Naive thymus-derived CD4-positive, alpha-beta T cell (primary cell): ENCODE measurements at places on chromosomes 6 and 20.

DNA sequence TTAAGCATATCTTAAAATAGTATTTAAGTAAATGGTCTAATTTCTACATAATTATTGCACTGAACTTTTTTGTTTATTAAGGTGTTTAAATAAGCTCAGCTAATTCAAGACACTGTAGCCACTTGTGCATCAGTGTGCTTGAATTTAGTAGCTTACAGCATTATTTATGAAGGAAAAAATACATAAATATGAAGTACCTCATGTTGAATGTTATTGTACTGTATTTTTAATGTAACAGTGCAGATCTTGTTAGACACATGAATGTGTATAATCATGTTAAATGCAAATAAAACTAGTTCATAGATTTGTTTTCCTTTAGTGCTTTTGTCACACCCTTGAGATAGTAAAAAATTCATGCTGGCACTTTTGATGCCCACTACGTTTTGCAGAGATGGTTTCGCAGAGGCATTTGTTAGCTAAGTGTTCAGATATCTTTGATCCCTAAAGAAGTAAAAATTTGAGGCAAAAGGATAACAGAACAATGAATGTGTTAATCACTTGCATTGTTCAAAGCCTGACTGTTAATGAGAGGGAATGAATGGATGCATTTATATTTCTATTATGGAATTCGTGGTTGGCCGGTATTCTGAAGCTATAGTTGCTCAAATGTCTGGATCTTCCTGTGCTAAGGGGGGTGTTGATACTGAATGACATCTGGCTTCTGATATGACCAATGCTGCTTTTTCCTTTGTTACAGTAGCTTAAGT lies 8.8 kb downstream of the BTBD3 start:
- H3K27me3 ChIP-seq, result no peaks in the 10 kb centered on the region
- no peak for DNase-seq
- no peak overlapping the region for H3K27ac ChIP-seq
- H3K4me1 ChIP-seq, result no peaks in the 10 kb centered on the region
- H3K36me3 ChIP-seq, result no peaks in the 10 kb centered on the region
- H3K4me3 ChIP-seq, result no peak overlapping the region

DNA sequence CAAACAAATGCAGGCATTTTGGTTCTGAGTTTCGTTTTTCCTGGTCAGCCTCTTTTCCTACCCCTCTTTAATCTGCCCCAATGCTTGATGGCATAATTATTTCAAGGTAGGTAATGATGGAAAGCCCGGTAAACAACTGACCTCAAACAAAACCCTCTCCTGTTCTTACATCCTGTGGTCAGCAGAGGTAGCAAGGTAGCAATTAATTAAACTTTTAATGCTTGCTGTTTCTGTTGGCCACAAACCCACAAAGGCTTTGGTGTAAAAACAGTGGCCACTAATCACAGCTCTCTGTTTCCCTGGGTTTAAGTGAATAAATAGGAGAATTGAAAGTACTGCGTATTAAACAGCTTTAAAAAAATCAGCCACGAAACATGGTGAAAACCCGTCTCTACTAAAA lies 261.5 kb upstream of the SOX4 start:
- DNase-seq, result no peak
- no peaks in the 10 kb centered on the region for H3K27me3 ChIP-seq
- no peaks in the 10 kb centered on the region for H3K36me3 ChIP-seq
- H3K4me1 ChIP-seq, result no peaks in the 10 kb centered on the region
- H3K4me3 ChIP-seq, result no peak overlapping the region
- no peak overlapping the region for H3K27ac ChIP-seq

DNA sequence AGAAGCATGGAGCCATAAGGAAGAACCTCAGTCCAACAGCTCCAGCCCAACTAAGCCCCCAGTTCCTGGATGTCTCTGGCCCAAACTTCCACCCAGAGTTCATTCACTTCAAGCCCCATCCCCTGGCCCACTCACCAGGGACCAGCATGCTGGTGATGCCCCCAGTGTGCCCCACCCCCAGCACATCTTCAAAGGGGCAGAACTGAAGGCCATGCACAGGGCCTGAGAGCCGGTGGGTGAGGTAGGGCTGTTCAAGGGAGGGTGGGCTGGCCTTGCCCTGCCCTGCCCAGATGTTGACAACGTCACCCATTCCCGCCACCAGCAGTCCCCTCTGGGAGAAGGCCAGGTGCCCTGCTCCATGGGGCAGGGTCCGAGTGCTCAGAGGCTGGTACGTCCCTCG lies 3.6 kb downstream of the B3GALT4 start:
- H3K4me3 ChIP-seq, result no peak overlapping the region
- H3K4me1 ChIP-seq, result peaks cover 15% of the 10 kb centered on the region
- no peaks in the 10 kb centered on the region for H3K27me3 ChIP-seq

- no peaks in the 10 kb centered on the region for H3K36me3 ChIP-seq
Measured at GRCh38 chr20:33559212-33559611, 69.3 kb downstream of the CBFA2T2 start.

DNA sequence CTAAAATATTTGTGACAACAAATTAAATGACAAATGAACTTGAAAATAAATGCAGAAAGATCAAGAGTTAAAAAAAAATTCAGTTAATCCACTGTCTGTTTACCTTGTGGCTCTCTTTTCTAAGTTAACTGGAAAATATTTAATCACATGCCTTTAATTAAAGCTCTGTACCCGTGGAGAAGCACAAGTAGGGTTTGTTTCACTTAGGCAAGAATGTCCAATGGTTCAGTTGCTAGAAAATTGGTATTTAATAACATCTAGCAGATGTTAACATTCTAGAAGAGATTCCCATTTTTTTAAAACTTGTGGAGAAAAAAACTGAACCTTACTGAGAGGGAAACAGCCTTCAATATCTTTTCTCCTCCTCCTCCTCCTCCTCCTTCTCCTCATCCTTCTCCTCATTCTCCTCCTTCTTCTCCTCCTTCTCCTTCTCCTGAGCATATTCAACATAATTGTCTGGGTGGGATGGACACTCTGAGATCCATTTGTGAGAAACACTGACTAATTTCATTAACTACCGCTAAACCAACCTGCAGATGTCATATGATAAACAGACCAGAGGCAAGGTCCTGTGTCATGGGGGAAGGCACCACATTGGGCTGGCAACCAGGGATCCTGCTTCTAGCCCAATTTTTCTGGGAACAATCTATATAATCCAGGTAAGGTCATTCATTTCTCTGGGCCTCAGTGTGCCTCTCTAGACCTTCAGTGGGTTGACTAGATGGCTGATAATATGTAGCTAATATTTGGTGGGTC lies 44.1 kb upstream of the AKIRIN2 start:
- H3K27me3 ChIP-seq, result no peaks in the 10 kb centered on the region
- H3K27ac ChIP-seq, result no peak overlapping the region
- no peak overlapping the region for H3K4me3 ChIP-seq
- H3K36me3 ChIP-seq, result no peaks in the 10 kb centered on the region
- no peaks in the 10 kb centered on the region for H3K4me1 ChIP-seq
- DNase-seq, result no peak

GRCh38 chr6:111615916-111616612 lies 10.4 kb upstream of the TRAF3IP2 start:
- no peaks in the 10 kb centered on the region for H3K4me1 ChIP-seq
- no peaks in the 10 kb centered on the region for H3K27me3 ChIP-seq
- no peak overlapping the region for H3K4me3 ChIP-seq
- H3K27ac ChIP-seq, result no peak overlapping the region
- DNase-seq, result no peak

DNA sequence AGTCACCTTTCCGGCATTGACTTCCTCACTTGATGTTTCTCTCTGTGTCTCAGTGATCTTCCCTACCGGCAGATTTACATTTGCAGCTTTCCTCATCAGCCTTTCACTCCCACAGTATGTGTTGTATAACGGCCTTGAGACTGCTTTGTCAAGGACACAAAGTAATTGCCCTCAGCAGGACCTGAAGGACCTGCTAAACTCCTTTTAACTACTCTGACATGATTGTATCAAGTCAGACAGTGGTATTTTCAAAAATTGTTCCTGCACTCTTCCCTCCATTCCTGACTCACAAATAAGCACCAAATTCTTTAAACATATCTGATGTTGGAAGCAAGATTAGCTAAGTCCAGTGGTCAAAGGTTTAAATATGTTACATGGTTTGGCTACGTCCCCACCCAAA lies 62.4 kb downstream of the PDE10A start:
- no peaks in the 10 kb centered on the region for H3K27me3 ChIP-seq
- H3K4me1 ChIP-seq, result no peaks in the 10 kb centered on the region
- no peak overlapping the region for H3K27ac ChIP-seq
- DNase-seq, result no peak
- no peaks in the 10 kb centered on the region for H3K36me3 ChIP-seq

DNA sequence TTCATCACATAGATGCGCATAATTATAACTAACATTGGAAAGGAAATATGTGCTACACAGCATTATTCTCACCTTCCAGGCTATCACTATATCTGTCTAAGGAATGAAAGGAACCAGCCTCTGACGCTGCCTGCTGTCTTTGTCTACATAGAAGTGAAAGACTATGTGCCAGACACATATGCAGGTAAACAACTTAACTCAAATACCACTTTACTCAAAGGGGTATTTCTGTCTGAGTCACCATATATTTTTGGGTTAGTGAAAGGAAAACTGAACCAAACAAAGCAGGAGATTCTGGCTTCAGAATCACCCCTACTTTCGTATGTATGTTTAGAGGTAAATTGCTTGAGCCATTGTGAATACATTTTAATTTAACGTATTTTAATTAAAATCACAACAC lies 328.6 kb upstream of the PLCB4 start:
- no peaks in the 10 kb centered on the region for H3K36me3 ChIP-seq
- H3K27me3 ChIP-seq, result no peaks in the 10 kb centered on the region
- H3K4me3 ChIP-seq, result no peak overlapping the region
- no peak overlapping the region for H3K27ac ChIP-seq
- no peak for DNase-seq

GRCh38 chr6:131900231-131900630 lies 50.9 kb downstream of the CCN2 start:
- no peaks in the 10 kb centered on the region for H3K36me3 ChIP-seq
- H3K27ac ChIP-seq, result no peak overlapping the region
- H3K27me3 ChIP-seq, result no peaks in the 10 kb centered on the region
- H3K4me3 ChIP-seq, result no peak overlapping the region
- DNase-seq, result no peak

DNA sequence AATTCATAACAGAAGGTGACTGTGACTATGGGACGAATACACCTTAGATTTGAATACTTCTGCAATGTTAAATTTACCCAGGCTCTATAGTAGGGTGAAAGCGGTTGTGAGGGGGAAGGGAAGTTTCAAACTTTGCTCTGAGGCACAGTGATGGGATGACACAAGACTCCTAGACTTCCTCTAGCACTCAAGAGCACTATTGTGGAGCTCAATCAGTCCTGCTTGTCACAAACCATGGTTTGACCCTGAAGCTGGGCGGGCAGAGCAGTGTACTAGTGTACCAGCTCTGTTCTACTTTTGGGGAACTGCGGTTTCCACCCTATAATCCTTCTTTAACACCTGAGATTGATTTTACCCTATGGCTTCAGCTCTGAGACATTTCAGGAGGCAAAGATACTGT lies 17.1 kb downstream of the TRIM27 start:
- H3K36me3 ChIP-seq, result peaks cover 22% of the 10 kb centered on the region
- no peak for DNase-seq
- no peaks in the 10 kb centered on the region for H3K4me1 ChIP-seq

DNA sequence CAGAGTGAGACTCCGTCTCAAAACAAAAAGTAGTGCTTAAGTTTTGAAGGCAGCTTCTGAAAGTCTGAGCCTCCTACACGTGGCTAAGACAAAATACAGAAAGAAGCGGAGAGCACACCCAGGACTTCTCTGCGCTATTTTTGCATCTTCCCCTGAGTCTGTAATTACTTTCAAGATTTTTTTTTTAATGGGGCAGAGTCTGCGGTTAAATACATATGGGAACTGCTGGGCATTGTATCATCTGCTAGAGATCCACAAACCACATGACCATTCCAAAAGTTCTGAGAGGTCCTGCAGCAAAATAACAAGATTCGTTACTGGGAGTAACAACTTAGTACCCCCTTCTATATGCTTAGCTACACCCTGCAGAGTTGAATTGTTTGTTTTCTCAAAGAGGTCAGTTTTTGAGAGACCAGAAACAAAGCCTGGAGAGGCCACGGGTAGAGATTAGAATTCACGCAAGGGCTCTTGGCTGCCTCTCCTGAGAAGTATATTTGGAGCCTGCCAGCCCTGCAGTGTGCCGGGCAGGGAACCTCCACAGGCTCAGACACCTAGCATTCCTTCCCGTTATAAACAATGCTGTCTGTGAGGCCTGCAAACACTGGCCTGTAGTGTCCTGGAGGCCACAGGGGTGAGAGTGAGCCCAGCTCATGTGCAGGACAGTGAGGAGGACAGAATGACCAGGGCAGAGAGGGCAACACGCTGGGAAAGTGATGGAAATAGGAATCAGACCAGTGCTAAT lies 48.2 kb upstream of the FAM50B start:
- no peak overlapping the region for H3K27ac ChIP-seq
- H3K27me3 ChIP-seq, result no peaks in the 10 kb centered on the region
- no peak overlapping the region for H3K4me3 ChIP-seq
- no peaks in the 10 kb centered on the region for H3K4me1 ChIP-seq
- no peak for DNase-seq
- H3K36me3 ChIP-seq, result no peaks in the 10 kb centered on the region

GRCh38 chr20:58646703-58647102 lies 4.4 kb upstream of the STX16 start:
- no peak overlapping the region for H3K4me3 ChIP-seq
- H3K27ac ChIP-seq, result no peak overlapping the region
- H3K4me1 ChIP-seq, result peaks cover 4% of the 10 kb centered on the region

DNA sequence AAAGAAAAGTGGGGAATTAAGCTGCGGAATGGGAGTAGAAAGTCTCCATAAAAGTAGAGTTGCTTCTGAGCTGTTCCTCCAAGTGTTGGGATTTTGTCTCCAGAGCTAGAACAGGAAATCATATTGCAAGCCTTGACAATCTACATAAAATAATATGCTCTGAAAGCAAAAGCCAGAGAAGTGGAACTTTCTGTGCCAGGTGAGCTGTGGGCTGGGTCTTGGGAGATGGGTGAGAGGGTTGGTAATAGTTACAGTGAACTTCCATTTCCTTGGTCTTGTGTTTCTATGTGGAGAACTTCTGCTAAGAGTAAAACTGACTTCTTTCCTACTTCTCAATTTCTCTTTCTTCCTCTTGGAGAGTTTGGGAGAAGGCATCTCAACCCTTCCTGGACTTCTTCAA lies 6.3 kb upstream of the HMGN4 start:
- H3K36me3 ChIP-seq, result no peaks in the 10 kb centered on the region
- peaks cover 12% of the 10 kb centered on the region for H3K4me1 ChIP-seq
- no peak for DNase-seq
- no peaks in the 10 kb centered on the region for H3K27me3 ChIP-seq
- H3K4me3 ChIP-seq, result no peak overlapping the region
